Activated CD4-positive, alpha-beta T cell treated with anti-CD3 and anti-CD28 coated beads, Interleukin-2, amount 10 ng/mL, durations not matched to agents 24 days and 14 days (primary cell): ENCODE measurements at places on chromosomes 2 and 18.

DNA sequence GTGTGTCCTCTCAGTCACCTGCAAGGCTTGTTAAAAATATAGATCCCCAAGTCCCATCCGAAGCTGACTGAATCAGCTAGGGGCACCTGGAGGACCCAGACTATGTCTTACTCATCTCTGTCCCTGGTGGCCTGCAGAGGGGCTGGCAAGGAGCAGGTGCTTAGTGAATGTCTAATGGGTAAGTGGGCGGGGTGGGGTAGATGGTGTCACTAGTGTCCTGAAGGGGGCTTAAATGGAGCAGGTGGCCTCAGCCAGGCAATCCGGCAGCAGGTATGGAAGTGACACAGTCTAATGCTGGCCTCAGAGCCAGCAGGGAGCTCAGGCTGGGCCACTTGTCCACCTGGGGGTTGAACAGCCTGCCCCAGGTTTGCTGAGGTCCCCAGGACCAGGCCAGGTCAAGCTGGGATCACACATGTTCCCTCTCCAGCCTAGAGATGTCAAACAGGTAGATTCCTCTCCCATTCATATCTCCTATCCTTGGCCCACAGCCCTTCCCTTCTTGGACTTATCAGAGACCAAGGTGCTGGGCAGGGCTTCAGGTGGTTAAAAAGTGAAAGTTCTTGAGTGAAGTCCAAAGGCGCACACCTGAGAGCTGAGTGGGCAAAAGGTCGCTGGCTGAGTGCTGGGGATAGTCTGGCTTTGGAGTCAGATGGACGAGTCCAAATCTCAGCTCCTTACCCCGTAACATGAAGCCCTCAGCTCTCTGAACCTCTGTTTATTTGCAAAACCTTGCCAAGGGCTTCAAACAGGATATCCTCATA lies 1.7 kb downstream of the STEAP3 start:
- no peak for DNase-seq

DNA sequence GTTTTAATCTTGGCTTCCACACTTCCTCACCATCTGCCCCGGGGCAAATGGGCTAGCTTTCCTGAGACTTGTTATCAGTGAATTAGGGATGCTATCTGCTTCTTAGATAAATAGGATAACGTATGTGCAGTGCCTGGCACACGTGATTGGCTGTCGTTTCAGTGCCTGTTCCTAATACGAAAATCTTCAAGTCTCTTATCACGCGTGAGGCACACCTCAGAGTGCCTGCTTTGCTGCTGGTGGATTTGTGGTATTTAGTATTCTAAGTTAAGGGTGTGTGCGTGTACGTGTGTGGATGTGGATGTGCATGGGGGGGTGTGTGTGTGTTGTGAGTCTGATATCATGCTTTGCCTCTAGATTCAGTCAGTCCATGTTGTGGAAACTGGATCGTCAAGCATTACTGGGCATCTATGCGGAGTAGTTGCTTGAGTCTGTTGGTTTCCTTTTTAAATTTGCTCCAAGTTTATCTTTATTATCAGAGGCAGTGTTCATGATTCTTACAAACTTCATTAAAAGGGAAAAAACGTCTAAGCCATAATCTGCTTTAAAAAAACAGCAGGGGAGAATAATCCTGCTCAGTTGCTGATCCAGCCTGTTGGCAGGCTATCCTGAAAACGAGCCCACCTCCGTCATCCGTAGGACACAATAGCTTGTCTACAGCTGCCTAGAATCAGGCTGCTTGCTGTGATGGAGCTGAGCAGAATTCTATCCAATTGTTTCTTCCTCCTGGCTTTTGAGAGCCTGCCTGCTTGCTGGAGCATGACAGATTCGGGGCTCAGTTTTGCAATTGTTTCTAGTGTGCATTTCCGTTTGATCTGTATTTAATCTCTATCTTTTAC lies 6.6 kb downstream of the SH3RF3 start:
- no peak for DNase-seq

DNA sequence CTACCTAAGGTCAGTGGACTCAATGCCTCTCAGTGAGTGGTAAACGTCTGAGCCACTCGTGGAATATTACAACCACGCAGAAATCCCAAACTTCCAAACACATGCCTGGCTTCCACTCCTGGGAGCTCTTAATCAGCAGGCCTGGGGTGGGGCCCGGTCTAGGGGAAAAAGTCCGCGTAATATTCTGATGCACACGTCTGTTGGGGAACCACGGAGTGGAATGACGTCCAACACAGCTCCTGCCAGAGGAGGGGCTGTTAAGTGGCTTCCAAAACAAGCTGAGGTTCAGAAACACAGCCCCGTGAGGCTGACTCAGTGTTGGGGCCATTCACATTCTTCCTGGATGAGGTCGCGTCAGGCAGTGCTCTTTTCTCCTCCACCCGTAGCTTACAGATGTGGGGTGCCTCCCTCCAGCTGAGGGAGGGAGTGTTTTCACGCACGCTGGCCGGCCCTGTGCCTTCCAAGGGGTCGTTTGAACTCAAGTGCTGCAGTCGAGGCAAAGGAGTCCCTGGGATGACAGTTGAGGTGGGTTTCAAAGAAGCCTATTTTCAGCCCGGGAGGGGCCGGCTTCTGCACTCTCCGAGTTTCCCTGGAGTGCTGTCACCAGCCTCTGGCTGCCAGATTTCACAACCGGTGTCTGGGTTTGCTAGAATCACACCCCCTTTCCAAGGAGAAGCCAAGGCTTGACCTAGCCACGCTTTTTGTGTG lies 73.1 kb downstream of the ACKR3 start:
- no peak for DNase-seq

DNA sequence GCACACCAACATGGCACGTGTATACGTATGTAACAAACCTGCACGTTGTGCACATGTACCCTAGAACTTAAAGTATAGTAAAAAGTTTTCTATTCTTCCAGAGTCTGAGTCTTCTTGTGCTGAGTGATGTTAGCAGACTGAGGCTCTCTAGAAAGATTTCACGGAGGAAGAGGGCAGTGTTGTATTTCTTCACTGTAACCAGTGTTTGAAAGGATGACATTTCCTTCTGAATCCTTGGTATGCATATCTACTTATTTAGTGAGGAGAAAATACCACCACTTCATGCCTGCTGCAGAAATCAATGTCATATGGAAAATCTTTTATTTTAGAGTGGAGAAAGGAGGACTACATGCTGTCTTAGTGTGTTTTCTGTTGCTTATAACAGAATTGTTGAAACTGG lies 357.1 kb downstream of the CCDC85A start:
- no peak for DNase-seq

DNA sequence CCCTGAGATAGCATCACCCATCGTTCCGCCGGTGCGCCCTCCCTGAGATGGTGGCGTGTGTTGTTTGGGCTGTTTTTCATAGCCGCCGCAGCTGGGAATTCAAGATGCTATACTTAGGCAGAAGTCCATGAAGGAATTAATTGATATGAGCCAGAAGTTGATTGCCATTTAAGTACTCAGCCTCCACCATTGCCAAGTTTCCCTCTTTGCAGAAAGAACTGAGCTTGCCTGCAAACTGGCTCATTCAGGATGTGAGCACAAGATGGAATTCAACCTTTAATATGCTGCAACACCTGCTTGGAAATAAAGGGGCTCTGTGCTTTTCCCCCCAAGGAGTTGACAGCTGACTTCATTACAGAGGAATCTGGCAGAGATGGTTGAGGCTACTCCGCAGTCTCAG lies 295.5 kb downstream of the ZNF521 start:
- DNase-seq = no peak

- no peak for DNase-seq
Observed at GRCh38 chr2:150612957-150613710, 125.7 kb upstream of the RND3 start.

- DNase-seq = no peak
Observed at GRCh38 chr2:53697092-53697491, 70.5 kb upstream of the CHAC2 start.

DNA sequence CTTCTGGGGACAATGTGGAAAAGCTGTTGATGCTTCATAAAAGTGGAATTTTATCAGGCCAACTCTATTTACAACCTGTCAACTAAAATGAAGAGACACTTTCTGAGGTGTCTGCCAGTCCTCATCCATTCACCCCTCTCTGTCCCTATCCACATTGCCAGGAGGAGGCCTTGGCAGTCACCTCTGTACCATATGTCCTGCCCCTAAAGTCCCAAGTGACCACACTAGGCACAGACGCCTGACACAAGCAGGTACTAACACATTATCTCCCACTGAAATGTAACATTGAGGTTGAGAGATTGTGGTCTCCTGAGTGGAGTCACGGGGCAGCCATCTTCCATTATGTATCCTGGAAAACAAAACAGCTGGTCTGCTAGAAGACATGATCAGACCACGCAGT lies 71.4 kb downstream of the OSBPL1A start:
- peak; percentile 33 for DNase-seq

- no peak for DNase-seq
Observed at GRCh38 chr2:48541666-48542389, 11.9 kb downstream of the STON1 start.

GRCh38 chr2:216554286-216554685 lies 55.6 kb downstream of the RPL37A start:
- DNase-seq = no peak

DNA sequence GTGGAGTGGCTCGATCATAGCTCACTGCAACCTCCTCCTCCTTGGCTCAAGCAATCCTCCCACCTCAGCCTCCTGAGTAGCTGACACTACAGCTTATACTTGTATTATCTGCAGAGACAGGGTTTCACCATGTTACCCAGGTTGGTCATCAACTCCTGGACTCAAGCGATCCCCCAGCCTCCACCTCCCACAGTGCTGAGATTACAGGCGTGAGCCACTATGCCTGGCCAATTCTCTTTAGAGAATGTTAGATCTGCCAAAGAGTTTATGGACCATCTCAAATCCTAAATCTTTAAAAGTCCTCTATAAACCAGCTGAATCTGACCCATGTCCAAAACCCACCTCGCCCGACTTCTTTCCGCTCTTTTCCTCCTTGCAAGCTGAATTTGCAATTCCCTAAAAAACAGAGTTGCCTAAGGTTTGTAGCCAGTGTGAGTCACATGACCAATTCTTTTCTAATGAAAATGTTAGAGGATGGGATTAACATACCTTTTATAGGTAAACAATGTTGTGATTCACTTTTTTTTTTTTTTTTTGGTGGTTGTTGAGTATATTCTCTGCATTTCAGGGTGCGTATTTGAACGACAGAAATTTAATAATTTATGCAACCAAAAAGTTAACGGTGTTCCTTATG lies 2.4 kb upstream of the PMAIP1 start:
- DNase-seq = no peak

- DNase-seq = no peak
Observed at GRCh38 chr2:128448331-128449225, 129.9 kb upstream of the HS6ST1 start.

DNA sequence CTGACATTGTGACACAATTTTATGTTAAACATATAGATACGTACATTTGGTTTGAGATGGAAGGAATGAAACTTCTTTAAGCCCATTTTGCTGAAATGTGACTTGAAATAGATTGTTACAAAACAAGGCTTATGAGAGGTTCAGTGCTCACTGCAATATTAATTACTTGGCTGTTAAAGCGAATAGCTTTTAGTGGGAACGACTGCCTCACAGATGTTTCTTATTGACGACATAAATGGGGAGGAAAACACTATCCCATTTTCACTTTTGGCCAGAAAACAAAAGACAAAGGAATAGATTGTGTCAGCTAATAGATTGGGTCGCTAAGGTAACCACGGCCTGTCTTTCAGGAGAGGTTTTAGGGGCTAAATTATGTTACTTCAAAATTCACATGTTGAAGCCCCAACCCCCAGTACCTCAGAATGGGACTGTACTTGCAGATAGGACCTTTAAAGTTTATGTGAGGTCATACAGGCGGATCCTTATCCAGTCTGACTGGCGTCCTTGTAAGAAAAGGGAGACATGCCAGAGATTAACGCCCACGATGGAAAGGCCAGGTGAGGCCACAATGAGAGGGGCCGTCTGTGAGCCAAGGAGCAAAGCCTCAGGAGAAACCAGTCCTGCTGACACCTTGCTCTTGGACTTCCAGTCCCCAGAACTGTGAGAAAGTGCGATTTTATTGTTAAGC lies 10.8 kb downstream of the INPP1 start:
- no peak for DNase-seq
